ENCODE measurements at places on chromosomes 11 and 22.

- H3K4me1 ChIP-seq = peaks cover 31% of the 10 kb centered on the region
- no peaks in the 10 kb centered on the region for H3K36me3 ChIP-seq
- no peak overlapping the region for H3K4me3 ChIP-seq
- H3K27me3 ChIP-seq = peaks cover 66% of the 10 kb centered on the region
These were observed 36.8 kb downstream of the KIRREL3 start for GRCh38 chr11:126963603-126964363.

- peaks cover 4% of the 10 kb centered on the region for H3K4me1 ChIP-seq
- no peak for DNase-seq
- no peak overlapping the region for H3K27ac ChIP-seq
- no peak overlapping the region for H3K4me3 ChIP-seq
- no peaks in the 10 kb centered on the region for H3K36me3 ChIP-seq
These were observed 47.7 kb upstream of the EMID1 start for GRCh38 chr22:29157759-29158535.

DNA sequence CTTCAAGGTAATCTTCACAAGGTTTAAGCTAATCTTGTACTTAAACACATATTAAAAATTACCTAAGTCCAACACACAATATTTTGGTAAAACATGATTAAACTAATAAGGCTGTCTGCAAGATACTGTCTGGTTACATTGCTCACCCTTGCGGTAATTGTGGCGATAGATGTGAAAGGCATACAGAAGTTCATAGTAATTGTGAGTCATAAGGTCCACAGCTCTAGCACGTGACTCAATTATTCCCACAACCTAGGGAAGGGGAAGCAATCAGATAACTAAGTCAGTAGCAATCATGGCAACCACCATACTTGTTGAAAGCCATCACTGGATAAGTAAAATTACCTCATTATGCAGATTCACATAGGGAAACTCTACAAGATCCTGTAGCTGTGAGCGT lies 30.5 kb upstream of the FNBP4 start:
- no peaks in the 10 kb centered on the region for H3K4me1 ChIP-seq
- no peak for DNase-seq
- H3K36me3 ChIP-seq = peaks cover 18% of the 10 kb centered on the region
- no peak overlapping the region for H3K27ac ChIP-seq
- H3K27me3 ChIP-seq = no peaks in the 10 kb centered on the region

DNA sequence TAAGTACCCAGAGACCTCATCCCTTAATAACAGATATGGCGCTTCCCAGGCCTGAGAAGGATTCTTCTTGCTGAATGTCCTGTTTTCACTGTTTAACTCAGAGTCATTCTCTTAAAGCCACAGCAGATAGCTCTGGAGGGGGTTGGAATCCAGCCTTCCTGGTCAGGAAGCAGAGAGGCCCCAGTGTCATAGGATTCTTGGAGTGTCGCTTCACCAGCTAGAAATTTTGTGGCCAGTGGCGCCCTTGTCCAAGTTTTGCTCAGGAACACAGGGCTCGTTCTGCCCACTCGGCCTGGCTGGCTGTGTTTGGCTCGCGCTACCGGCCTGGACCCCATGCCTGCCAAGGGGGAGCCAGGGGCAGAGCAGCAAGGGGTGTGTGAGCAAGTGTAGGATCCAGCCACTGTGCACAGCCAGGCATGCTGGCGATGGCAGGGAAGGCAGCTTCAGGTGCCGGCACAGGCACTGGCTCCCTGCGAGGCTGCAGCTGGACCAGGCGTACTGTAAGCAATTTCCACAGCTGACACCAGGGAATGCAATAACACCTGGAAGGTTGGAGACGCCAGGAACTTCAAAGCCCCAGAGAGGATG lies 214.8 kb upstream of the SESN3 start:
- H3K27me3 ChIP-seq = peaks cover 8% of the 10 kb centered on the region
- no peaks in the 10 kb centered on the region for H3K36me3 ChIP-seq
- H3K4me3 ChIP-seq = no peak overlapping the region
- no peak overlapping the region for H3K27ac ChIP-seq

- H3K4me1 ChIP-seq = no peaks in the 10 kb centered on the region
- no peaks in the 10 kb centered on the region for H3K27me3 ChIP-seq
- no peak overlapping the region for H3K27ac ChIP-seq
- no peak for DNase-seq
- H3K36me3 ChIP-seq = peaks cover 4% of the 10 kb centered on the region
These were observed 20.0 kb downstream of the SELENOO start for GRCh38 chr22:50220603-50221409.

GRCh38 chr11:99320769-99321290 lies 300.1 kb downstream of the CNTN5 start:
- no peaks in the 10 kb centered on the region for H3K36me3 ChIP-seq
- no peak for DNase-seq
- no peak overlapping the region for H3K27ac ChIP-seq
- no peak overlapping the region for H3K4me3 ChIP-seq
- H3K4me1 ChIP-seq = no peaks in the 10 kb centered on the region

- no peak overlapping the region for H3K4me3 ChIP-seq
- H3K36me3 ChIP-seq = no peaks in the 10 kb centered on the region
- H3K27me3 ChIP-seq = peaks cover 37% of the 10 kb centered on the region
- no peaks in the 10 kb centered on the region for H3K4me1 ChIP-seq
- peak; percentile 55 for DNase-seq
These were observed 397.8 kb downstream of the OPCML start for GRCh38 chr11:133134314-133135173.

GRCh38 chr22:49395617-49396016 lies 432.1 kb downstream of the BRD1 start:
- H3K4me1 ChIP-seq = no peaks in the 10 kb centered on the region
- no peaks in the 10 kb centered on the region for H3K36me3 ChIP-seq
- H3K27ac ChIP-seq = no peak overlapping the region
- no peak overlapping the region for H3K4me3 ChIP-seq

DNA sequence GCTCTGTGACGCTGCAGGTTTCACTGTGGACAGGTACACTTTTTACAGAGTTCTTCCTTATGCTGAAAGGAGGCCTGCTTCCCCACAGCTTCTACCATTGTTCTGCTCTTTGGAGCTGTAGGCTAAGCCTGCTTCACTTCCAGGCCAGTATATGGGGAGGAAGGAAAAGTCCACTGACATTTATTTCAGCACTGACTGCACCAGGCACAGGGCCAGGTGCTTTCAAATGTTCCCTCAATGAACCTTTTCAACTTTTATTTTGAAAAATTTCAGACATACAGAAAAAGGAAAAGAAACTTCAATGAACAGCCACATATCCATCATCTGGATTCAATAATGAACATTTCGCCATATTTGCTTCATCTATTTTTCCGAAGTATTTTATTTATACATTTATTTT lies 22.0 kb downstream of the POU2F3 start:
- H3K27ac ChIP-seq = no peak overlapping the region
- no peak overlapping the region for H3K4me3 ChIP-seq
- no peaks in the 10 kb centered on the region for H3K4me1 ChIP-seq
- no peaks in the 10 kb centered on the region for H3K36me3 ChIP-seq
- no peak for DNase-seq
- peaks cover 65% of the 10 kb centered on the region for H3K27me3 ChIP-seq

- H3K27me3 ChIP-seq = no peaks in the 10 kb centered on the region
- peaks cover 9% of the 10 kb centered on the region for H3K4me1 ChIP-seq
- H3K36me3 ChIP-seq = peaks cover 4% of the 10 kb centered on the region
- no peak for DNase-seq
These were observed 163.3 kb downstream of the CRYBB2 start for GRCh38 chr22:25382762-25383161.

DNA sequence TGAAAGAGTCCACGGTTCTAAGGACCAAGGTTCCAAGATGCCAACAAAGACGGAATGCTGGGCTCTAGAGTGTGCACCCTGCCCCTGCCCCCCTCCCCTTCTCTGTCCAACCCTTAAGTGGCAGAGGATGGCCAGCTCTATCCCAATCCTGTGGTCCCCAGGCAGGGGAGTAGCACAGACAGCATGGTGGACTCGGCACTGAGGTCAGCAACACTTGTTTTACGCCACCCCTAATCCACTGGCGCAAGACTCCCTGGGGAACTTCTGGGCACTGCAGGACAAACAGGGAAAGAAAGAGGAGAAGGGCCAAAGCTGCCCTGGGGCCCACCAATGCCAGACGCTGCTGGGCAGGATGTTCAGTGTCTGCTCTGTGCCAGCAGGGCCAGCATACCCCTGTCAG lies 18.9 kb downstream of the GDPD5 start:
- no peak overlapping the region for H3K4me3 ChIP-seq
- H3K36me3 ChIP-seq = no peaks in the 10 kb centered on the region
- no peaks in the 10 kb centered on the region for H3K4me1 ChIP-seq
- H3K27ac ChIP-seq = no peak overlapping the region
- peaks cover 3% of the 10 kb centered on the region for H3K27me3 ChIP-seq
- no peak for DNase-seq

- DNase-seq = peak; percentile 20
- no peak overlapping the region for H3K27ac ChIP-seq
- peaks cover 16% of the 10 kb centered on the region for H3K27me3 ChIP-seq
- H3K4me3 ChIP-seq = no peak overlapping the region
- no peaks in the 10 kb centered on the region for H3K4me1 ChIP-seq
These were observed 38.6 kb upstream of the BMAL1 start for GRCh38 chr11:13238879-13239514.

DNA sequence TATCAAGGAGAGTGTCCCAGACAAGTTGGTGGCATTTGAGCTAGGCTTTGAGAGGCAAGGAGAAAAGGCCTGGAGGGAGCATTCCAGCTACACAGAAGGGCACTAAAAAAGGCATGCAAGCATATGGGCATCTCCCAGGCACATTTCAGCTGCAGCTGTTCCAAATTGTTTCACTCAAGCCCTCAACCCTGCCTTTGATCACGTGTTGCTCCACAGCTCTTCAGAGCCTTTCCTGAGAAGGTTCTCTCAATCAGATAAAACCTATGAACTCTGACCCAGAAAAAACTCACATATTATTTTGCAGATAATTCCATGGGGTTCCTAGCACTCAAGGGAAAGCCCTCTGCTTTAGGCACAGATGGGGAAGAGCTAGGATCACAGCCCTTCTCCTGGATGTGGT lies 24.4 kb upstream of the HSPA8 start:
- H3K4me1 ChIP-seq = peaks cover 4% of the 10 kb centered on the region
- no peaks in the 10 kb centered on the region for H3K36me3 ChIP-seq
- no peak overlapping the region for H3K27ac ChIP-seq
- no peak overlapping the region for H3K4me3 ChIP-seq
- H3K27me3 ChIP-seq = no peaks in the 10 kb centered on the region

GRCh38 chr11:66686801-66687750 lies 9.4 kb upstream of the RBM4B start:
- H3K27me3 ChIP-seq = no peaks in the 10 kb centered on the region
- H3K36me3 ChIP-seq = peaks cover 19% of the 10 kb centered on the region
- H3K27ac ChIP-seq = peak overlapping the region; percentile 24
- DNase-seq = no peak
- no peaks in the 10 kb centered on the region for H3K4me1 ChIP-seq
- no peak overlapping the region for H3K4me3 ChIP-seq

- H3K27ac ChIP-seq = no peak overlapping the region
- no peaks in the 10 kb centered on the region for H3K36me3 ChIP-seq
- no peaks in the 10 kb centered on the region for H3K4me1 ChIP-seq
- no peak for DNase-seq
- no peak overlapping the region for H3K4me3 ChIP-seq
These were observed 374.3 kb upstream of the MPPED2 start for GRCh38 chr11:30960387-30960992.

- H3K36me3 ChIP-seq = peaks cover 3% of the 10 kb centered on the region
- H3K4me1 ChIP-seq = no peaks in the 10 kb centered on the region
- DNase-seq = no peak
- no peak overlapping the region for H3K4me3 ChIP-seq
- no peak overlapping the region for H3K27ac ChIP-seq
These were observed 837.3 kb downstream of the TBC1D22A start for GRCh38 chr22:47599753-47600152.

GRCh38 chr22:17334059-17334458 lies 35.2 kb upstream of the CECR2 start:
- H3K27me3 ChIP-seq = peaks cover 4% of the 10 kb centered on the region
- H3K4me3 ChIP-seq = no peak overlapping the region
- peak; percentile 14 for DNase-seq
- H3K36me3 ChIP-seq = no peaks in the 10 kb centered on the region
- H3K4me1 ChIP-seq = peaks cover 12% of the 10 kb centered on the region

GRCh38 chr11:48020092-48020755 lies 39.9 kb downstream of the PTPRJ start:
- DNase-seq = no peak
- peak overlapping the region; percentile 29 for H3K27ac ChIP-seq
- H3K4me3 ChIP-seq = no peak overlapping the region
- H3K4me1 ChIP-seq = peaks cover 30% of the 10 kb centered on the region
- no peaks in the 10 kb centered on the region for H3K27me3 ChIP-seq
